ENCODE measurements at places on chromosomes 4 and X.

DNA sequence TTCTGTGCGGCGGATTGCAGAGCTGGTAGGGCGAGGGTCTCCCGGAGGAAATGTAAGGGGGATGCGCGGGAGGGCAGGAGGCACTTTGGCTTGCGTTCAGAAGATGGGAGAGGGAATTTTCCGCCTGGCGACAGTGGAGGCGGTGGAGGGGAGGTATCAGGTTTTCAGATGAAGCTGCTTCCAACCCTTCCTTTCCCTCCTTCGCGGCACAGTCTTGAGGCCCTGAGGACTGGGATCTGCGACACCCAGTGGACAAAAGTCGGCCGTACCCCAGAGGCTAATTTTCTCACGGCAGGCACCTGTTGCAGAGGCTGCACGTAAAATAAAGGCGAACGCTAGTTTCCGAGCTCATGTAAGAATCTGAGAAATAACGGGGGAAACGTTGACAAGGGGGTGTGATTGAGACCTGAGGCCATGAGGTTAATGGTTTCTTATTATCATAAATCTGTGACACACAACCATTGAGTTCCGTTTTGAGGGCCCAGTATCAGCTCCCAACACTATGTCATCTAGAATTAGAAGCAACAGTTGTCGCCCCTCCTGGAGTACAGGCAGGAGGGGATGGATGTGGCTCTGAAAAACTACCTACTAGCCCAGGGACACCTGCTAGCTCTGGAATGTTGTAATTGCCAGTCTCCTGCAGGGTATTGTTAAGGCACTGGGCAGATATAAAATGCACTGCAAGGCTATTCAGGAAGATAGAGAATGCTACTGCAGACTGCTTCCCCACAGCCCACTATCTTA lies 1.1 kb downstream of the ZCCHC18 start:
- peak; percentile 53 for DNase-seq

DNA sequence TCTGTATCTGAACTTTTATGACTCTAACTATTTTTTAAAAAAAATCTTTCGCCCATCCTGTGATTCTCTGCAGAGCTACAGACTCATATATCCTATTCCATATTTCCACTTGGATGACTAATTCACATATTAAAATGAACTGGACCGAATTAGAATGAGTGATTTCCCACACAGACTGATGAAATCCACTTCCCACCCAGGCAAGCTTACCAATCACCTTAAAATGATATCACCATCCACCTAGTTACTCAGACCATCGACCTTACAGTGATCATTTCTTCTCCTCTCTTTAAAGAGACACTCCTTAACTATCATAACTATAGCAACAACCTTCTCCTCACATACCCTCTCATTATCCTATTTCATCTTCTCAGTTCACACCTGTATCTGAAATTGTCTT lies 34.1 kb upstream of the GUCY1B1 start:
- no peak for DNase-seq

DNA sequence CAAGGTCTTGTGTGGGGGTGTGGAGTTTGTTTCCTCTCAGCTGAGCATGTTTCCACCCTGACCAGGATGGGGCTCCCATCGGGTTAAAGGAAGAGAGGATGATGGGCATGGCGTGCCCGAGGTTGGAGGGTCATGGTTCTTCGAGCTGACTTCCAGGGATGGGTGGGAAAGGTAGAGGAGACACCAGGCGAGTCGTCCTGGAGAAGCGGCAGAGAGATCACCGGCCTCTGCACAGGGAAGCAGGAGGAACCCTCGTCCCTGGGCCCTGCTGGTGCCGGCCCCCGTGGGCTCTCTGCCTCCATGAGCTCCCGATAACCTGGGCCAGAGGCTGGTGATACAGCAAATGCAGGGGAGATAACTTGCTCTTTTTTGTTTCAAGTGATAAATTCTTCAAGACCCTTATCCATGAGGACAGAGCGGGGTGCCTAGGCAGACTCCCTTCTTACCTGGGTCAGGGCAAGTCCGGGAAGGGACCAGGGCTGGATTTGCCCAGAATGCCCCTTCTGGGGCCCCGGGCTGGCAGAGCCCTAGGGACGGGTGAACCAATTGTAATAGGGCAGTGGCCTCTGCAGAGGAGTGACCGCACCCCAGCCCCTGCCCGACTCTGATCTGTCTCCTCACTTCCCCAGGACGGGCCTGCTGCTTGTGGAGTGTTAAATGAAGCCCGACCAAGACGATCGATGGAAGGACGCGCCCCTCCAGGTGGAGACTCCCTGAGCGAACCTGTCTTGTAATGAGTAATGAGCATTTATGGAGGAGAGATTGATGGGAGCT lies 63.0 kb downstream of the CPZ start:
- no peak for DNase-seq

- DNase-seq = no peak
Observed at GRCh38 chr4:6469898-6470501, 2.4 kb downstream of the PPP2R2C start.

GRCh38 chr4:27692868-27693634 lies 832.4 kb downstream of the STIM2 start:
- DNase-seq = no peak

DNA sequence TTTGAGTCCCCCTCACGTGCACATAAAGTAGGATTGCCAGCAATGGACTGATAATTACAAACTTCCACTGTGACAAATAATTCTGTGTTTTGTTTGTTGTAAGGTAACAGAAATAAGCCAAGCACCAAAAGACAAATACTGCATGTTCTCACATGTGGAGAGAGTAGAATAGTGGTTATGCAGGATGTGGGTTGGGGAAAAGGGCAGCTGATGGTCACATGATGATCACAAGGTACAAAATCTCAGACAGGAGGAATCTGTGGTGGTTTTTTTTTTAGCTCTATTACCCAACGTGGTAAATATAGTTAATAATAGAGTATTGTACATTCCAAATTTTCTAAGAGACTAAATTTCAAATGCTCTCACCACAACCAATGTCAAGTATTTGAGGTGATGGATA lies 182.3 kb downstream of the BANK1 start:
- no peak for DNase-seq

DNA sequence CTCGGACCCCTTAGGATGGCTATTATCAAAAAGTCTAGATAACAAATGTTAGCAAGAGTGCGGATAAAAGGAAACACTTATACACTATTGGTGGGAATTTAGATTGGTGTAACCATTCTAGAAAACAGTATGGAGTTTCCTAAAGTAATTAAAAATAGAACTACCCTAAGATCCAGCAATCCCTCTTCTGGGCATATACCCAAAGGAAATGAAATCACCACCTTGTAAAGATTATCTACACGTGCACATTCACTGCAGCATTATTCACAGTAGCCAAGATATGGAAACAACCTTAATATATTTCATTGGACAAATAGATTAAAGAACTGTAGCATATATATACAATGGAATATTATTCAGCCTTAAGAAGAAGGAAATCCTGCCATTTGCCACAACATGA lies 462.4 kb downstream of the IQCM start:
- DNase-seq = no peak

GRCh38 chrX:118978451-118978850 lies 4.0 kb downstream of the LONRF3 start:
- DNase-seq = no peak

- no peak for DNase-seq
Observed at GRCh38 chr4:89658701-89659024, 178.3 kb downstream of the SNCA start.

DNA sequence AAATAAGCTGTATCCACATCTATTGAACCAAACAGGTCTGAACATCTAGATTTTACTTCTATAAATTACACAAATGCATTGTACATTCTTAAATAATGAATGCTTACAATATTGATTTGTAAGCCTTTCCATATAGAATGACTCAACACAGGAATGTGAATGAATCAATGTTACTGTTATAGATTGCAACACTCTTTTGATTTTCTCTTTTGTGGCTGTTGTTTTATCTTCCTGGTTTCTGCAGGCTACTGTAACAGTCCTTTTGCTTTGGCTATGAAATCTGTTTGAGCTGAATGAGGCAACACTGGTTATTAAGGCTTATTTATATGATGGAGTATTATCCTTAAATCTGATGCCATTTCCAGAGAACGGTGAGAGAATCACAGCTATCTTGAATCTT lies 49.5 kb downstream of the GPR50 start:
- DNase-seq = no peak

GRCh38 chr4:48931459-48931858 lies 24.9 kb upstream of the OCIAD2 start:
- no peak for DNase-seq

GRCh38 chr4:73187325-73187724 lies 71.3 kb downstream of the ANKRD17 start:
- no peak for DNase-seq

- no peak for DNase-seq
Observed at GRCh38 chrX:73069365-73070035, 9.8 kb downstream of the PABPC1L2A start.

- no peak for DNase-seq
Observed at GRCh38 chr4:139666735-139667281, 1.2 kb downstream of the MGST2 start.

DNA sequence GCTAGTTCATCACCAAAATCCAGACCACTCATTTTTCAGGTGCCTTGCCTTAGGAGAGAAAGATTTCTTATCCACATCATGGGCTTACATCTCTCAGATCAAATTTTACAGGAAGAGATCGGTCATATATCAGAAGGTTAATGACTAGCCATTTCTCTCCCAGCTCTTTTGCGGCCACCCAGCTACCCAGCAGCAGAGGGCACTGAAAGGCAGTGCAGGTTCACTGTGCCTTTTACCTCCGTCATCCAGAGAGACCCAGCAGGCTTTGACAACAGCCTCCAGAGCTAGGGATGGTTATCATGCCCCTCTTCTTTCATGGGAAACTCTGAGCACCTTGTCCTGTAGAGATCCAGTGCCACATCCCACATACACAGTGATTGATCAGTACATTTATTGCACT lies 384.8 kb downstream of the AFF2 start:
- DNase-seq = no peak

DNA sequence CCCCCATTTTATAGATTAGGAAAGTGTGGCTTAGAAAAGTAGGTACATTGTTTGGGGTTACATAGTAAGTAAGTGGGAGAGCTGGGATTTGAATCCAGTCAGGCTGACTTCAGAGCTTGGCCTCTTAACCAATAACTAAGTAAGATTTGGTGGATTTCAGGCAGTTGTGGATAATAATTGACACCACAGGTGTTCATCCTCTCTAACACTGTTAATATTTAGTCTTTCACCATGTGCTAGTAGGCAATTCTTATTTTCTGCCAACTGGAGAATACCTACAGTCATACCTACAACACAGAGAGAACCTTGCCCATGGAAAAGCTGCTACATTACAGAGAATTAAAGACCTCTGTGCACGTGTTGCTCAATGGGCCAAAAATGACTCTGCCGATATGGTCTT lies 89.5 kb downstream of the DIAPH2 start:
- no peak for DNase-seq

DNA sequence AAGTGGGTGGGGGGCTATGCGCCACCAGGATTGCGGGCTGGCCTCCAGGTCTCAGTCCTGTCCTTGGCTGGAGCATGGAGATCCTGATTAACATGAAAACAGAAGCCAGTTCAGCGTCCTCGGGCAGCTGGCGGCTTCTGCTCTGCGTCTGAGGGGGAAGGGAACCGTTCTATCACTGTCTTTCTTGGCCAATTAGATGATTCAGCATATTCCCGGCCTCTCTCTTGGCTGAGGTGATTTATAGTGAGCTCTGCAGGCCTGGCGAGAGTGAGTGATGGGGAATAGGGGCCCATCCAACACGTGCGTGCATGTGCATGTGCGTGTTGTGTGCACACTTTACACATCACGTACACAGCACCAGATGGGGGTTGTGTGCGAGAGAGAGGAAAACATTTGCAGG lies 145.8 kb upstream of the ATP6AP2 start:
- no peak for DNase-seq

DNA sequence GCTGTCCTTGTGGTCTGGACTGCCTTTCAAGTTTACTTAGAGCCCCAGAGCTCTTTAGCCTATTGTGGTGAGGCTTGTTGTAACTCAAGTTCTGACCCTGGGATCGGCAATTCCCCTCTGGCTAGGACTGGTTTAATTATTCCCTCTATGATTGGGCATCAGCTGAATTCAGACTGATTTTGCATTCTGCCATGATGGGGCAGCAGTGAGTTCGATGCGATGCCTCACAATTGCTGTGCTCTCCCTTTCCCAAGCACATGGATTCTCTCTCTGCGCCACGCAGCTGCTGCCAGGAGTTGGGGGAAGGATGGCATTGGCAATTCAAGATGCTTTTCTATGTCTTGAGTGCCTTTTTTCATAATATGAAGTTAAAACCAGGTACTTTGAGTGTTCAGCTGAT lies 327.8 kb upstream of the CXorf51B start:
- no peak for DNase-seq

GRCh38 chr4:39427520-39428114 lies 20.9 kb downstream of the KLB start:
- no peak for DNase-seq

- DNase-seq = no peak
Observed at GRCh38 chrX:9396930-9397329, 67.9 kb upstream of the TBL1X start.

DNA sequence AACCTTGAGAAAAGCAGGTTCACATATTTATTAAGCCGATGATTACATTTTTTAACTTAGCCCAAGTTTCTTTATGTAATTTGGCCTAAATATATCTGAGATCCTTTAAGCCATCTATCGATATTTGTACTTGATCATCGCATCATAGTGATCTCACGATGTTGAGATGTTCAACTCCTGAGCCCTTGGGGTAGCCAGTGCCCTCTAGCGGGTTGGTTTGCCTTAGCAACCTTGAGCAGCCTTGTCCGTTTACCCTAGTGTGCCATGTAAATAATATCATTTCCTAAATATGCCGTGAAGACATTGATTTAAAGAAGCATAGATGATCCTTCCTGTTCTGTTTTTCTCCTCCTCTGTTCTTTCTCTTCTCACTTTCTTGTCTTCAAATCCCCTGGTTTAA lies 432.2 kb downstream of the RPA4 start:
- no peak for DNase-seq

DNA sequence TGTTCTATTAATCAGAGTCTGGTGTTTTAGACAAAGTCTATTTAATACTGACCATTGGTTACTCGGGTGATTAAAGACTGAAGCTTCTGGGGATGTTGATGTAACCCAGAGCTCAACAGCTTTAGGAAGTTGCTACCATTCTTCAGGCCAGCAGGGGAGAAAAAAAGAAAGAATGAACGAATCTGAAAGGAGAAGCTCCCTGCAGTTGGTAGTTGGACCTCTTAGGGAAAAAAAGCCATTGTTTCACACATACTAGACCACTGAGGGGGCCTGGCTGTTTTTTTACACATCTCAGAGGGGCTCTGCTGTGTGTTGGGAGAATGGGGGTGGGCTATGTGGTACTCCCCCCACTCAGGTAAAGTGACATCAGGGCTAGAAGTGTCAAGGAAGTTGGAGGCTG lies 378.9 kb downstream of the KCNIP4 start:
- no peak for DNase-seq

GRCh38 chr4:15370296-15370695 lies 57.5 kb upstream of the C1QTNF7 start:
- DNase-seq = no peak

- no peak for DNase-seq
Observed at GRCh38 chr4:10461091-10461849, 4.0 kb upstream of the ZNF518B start.

GRCh38 chr4:95190751-95191436 lies 357.9 kb downstream of the UNC5C start:
- DNase-seq = no peak

- no peak for DNase-seq
Observed at GRCh38 chr4:173269280-173269679, 64.9 kb downstream of the HMGB2 start.

- DNase-seq = no peak
Observed at GRCh38 chr4:119025916-119026661, 109.5 kb upstream of the MYOZ2 start.

- DNase-seq = no peak
Observed at GRCh38 chr4:126144543-126145237, 829.9 kb downstream of the FAT4 start.
